NCI-H1417 (cell line): ENCODE measurements at places on chromosomes 4 and X.

- peak; percentile 26 for DNase-seq
Observed at GRCh38 chr4:127463883-127464282, 168.9 kb upstream of the INTU start.

- no peak for DNase-seq
Observed at GRCh38 chr4:14193601-14194000, 566.1 kb upstream of the BOD1L1 start.

DNA sequence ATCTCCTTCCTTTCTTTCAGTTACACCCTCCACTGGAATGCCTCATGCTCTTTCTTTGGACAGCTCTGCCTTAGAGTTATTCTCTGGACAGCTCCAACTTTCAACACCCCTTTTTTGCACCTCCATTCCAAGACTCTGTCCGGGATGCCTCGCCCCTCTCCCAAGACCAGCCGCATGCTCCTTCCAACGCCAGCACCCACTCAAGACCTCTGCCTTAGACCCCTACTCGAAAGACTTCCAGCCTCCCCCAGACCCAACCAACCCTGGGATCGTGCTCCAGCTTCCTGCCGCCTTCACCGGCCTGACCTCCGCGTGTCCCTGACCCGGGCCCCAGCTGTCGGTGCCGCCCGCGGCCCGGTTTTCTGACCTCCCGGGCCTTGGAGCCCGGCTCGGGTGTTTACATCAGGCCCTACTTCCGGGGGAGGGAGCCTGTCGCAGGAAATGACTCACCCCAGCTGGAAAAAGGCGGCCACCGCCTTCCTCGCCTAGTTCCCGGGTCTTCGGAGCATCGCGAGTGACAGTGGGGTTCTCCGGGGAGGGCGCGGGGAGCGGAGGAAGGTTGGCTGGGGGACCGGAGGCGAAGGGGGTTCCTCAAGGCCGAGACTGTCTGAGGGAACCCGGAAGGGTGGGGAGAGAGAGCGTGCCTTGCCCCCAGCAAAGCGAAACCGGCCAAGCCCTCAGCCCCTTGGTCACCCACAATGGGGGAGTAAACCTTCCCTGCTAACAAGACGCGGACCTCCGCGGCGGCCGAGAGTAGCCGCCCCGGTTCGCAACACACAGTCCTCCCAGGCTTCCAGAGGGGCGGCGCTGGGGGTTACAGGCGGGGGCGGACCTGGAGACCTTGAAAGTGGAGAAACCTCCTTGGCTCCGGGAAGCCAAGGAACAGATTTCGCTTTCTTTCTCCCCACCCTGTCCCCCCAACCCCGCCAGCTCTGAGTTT lies at the start of gene WDR45:
TSS of gene WDR45 (minus strand) at position 399 of the 940 bp plus-strand sequence. CDS start 1,792 bp downstream, outside the sequence.
- DNase-seq: peak; percentile 7

- no peak for DNase-seq
Observed at GRCh38 chrX:134551376-134552048, 91.5 kb downstream of the HPRT1 start.

GRCh38 chrX:15043538-15043937 lies 170.3 kb downstream of the MOSPD2 start:
- no peak for DNase-seq

GRCh38 chrX:136896121-136896914 lies 15.8 kb upstream of the RBMX start:
- no peak for DNase-seq
